ENCODE measurements at places on chromosomes 16 and 17.

GRCh38 chr17:37519251-37519985 lies 29.7 kb downstream of the DUSP14 start:
- DNase-seq, result peak; percentile 1

DNA sequence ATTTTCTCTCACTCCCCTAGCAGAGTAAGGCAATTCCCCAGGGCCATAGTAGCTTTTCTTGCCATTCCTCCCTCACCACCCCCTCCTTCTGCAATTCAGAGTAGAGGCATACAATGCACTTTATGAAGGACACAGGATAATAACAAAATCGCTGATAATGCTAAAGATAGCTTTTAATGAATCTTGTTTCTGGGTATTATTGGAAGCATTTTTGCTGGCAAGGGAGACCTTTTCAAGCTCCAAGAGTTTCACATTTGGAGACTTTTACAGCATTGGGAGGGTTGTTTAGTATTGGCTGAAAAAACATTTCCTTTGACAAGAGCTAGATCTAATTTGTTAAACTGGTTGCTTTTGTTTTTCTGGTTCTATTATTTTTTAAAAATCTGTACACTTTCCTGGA lies 573.0 kb upstream of the C16orf82 start:
- no peak for DNase-seq

- no peak for DNase-seq
Measured at GRCh38 chr17:34626121-34626681, 46.8 kb downstream of the TMEM132E start.

DNA sequence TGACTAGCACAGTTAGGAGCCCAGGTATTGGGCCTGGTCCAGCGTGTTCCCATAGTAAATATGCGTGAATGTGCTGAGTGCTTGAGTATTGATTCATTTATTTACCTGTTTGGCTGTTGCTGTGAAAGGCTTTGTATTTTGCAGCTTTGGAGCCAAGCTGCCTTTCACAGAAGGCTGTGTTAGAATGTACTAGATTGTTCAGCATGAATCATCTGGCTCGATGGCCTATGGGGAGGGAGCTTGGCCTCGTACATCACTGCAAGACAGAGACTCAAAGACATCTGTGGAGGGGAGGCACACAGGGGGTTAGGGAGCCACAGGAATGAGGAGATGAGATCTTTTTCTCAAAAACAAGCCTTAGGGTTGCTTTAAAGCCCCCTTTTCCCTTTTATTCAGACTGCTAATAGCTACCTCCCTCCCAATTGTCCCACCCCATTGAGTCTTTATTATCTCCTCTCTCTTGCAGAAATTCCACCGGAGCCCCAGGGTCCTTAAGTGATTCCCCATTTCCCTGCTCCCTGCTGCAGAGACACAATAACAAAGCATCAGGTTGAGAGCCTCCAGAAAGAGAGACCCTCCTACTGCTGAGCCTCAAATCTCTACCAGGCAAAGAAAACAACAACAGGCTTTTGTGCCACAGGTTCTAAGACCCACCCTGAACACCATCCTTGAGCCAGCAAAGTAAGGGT lies 307.2 kb downstream of the ABCC12 start:
- DNase-seq, result no peak

- no peak for DNase-seq
Measured at GRCh38 chr17:56762988-56763387, 70.7 kb downstream of the C17orf67 start.

DNA sequence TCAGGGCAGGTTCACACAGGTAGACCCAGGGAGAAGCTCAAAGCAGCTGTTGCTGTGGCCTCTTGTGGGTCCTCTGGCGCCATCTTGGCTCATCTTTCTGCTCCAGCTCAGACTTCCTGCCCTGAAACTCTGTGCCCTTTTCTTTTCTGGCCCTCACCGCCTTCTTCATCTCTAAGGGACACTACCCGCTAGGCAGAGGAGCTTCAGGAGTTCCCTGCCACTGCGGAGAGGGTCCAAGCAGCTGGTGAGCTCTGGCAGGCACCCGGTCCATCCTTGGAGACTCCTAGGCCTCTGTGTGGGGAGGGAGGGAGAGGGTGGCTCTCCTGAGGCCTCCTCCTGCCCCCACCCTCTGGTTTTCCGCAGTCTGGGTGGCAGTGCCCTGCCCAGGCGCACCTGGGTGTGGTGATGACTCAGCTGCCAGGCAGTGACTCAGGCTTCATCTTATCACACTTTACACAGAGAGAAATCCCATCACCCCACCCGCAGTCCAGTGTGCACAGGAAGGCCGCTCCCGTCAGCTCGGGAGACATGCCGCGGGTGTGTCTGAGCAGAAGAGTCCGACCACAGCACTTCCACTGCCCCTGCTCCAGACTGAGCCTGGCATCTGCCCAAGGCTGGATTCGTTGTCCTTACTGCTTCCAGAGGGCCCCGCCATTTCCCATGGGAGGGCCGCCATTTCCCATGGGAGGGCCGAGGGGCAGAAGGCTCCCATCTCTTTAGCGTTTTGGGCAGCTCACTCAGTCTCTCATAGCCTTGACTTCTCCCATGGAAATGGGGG lies 7.3 kb downstream of the NT5C start:
- peak; percentile 90 for DNase-seq
